ENCODE measurements at places on chromosomes 16 and 17.
A peak's percentile ranks its signal among the peaks of the same experiment; 100 is the strongest.

- DNase-seq: no peak
These were observed 6.2 kb upstream of the MYOCD start for GRCh38 chr17:12659500-12659899.

GRCh38 chr17:73126716-73127473, 34.4 kb upstream of the SLC39A11 start:
- DNase-seq: no peak

DNA sequence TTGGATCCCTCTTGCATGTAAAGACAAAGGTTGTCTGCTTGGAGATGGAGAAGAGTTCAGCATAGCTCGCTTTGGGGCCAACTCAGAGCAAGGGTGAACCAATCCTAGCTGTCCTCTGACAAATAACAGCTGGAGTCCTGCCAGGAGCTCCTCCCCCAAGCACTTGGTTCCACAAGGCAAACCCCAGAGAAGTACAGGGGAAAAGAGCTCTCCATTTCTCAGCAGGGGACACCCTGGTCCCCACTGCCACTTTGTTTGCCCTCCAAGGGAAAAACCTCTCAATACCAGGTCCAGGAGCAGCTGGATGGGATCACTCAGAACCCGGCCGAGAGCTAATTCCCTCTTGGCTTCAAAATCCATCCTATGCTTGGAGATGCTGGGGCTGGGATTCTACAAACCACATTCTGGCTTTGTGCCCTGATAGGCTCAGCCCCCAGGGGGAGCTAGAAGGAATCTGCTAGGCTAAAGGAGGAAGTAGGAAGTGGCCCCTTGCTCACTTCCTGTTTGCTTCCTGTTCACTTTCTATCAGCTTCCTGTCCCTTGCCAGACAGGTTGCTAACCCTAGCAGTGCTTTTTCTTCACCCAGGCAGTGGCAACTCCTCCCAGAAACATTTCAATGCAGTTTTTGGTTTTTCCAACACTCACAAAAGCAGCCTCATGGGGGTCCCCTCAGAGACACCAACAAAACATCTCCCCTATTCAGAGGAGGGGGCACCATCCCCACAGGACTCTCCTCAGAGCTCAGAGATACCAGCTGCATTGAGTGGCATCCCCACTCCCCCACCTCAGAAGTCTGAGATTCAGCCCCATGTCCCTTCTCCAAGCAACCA, 30.7 kb downstream of the CDRT4 start:
- peak; percentile 73 for DNase-seq

GRCh38 chr16:62036101-62036801, at the start of gene CDH8:
Gene CDH8 (minus strand): TSS chr16:62036438. CDS start chr16:62021403, 15,035 bp downstream.
- DNase-seq: peak; percentile 43

- no peak for DNase-seq
These were observed 78.1 kb downstream of the RBBP6 start for GRCh38 chr16:24617502-24617901.

GRCh38 chr16:57387598-57388354, 15.5 kb downstream of the CX3CL1 start:
- DNase-seq: no peak

DNA sequence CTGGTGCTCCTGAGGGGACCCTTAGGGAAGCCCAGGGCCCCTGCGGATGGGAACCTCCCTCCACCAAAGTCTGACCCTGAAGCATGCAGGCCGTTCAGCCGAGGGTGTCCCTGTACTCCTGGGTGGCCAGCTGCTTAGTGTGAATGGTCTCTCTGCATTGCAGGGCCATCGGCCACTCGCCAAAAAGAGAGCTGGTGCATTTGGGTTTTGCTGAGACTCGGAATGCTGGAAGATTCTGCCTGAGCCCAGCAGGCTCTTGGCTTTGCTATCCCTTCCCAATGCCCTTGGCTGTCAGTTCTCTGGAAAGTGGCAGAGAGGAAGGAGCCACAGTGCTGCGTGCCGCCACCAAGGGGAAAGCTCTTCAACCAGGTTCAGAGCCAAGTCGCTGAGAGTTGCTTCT, 2.8 kb downstream of the MEOX1 start:
- DNase-seq: no peak

GRCh38 chr16:85245307-85246172, 133.3 kb upstream of the CIBAR2 start:
- no peak for DNase-seq

DNA sequence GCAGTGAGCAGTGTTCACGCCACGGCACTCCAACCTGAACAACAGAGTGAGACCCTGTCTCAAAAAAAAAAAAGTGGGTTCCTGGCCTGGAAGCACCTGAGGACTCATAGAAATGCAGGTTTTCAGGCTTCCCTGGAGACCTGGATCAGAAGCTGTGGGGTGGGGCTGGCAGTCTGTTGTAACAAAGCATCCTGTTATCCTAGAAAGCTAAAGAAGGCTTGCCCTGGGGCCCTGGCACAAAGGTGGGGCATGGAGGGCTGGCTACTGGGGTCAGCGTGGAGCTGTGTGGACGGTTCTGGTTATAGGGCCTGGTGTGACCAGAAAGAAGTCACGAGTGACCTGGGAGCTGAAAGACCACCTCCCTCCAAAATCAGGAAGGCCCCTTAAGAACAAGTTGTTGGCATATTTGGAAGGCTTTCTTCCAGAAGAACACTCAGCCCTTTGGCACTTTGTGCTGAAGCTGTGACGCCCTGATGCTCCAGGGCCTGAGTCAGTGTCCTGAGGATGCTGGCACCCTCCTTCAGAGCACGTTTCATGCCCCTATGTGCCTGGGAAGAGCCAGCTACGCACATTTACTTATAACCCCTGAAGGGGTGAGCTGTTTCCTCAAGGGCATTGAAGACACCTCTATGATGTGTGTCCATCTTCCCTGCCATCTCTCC, 6.2 kb downstream of the CRISPLD2 start:
- no peak for DNase-seq

DNA sequence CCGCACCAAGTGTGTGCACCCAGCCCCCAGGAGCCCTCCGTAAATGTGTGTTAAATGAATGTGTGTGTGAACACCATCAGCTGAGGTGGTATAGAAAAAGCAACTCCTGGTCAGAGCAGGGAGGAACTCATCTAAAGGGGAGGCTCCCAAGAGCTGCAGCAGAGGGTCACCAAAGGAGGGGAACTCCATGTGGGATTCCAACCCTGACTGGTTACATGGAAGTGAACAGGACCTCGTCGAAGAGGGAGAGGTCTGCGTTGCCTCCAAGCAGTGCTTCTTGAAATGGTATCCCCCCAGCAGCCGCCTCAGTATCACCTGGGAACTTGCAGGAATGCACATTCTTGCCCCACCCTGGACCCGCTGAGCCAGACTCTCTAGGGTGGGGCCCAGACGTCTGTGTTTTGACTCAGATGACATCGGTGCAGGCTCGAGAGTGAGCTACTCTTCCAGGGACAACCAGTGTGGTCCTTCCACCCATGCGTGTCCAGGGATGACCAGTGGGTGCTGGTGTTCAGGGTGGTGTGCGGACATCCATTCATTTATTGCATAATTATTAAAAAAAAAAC, 30.8 kb downstream of the ADCY9 start:
- DNase-seq: no peak

DNA sequence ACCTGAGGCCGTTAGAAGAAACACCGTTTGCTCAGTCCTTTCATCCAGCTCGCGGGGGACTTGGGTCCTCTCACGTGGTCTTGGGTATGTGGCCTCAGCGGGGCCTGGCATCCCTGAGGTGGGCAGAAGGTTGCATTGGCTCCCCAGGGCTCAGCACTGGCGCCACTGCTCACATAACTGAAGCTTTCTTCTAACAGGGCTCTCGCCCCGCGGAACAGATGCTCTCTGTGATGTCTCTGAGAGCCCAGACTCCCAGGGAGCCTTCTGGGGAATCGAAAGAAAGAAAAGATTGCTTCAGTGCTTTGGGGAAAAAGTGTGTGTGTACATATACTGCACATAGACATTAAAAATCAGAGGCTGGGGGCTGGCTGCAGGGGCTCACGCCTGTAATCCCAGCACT, 10.1 kb downstream of the MGRN1 start:
- DNase-seq: no peak

DNA sequence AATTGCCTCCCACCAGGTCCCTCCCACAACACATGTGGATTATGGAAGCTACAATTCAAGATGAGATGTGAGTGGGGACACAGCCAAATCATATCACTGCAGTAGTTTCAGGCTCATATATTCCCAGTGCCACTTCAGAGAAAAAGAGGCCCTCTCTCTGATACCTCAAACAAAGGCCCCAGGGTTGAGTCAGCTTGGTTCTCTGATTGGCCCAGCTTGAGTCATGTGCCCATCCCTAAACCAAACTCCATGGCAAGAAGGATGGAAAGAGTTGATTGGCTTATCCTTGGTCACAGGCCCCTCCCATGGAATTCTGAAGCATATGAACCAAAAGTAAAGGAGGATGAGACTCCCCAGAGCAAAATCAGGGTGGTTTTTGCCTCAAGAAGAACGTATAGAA, 75.9 kb upstream of the IRX6 start:
- DNase-seq: no peak

- DNase-seq: no peak
These were observed 12.7 kb upstream of the FOXN1 start for GRCh38 chr17:28493460-28493859.

- no peak for DNase-seq
These were observed 16.1 kb upstream of the C17orf78 start for GRCh38 chr17:37359682-37360188.

GRCh38 chr16:73768786-73769203, 527.8 kb upstream of the PSMD7 start:
- DNase-seq: no peak

- DNase-seq: no peak
These were observed 433.9 kb upstream of the MAF start for GRCh38 chr16:80034469-80034826.

GRCh38 chr16:50099957-50100648, 34.3 kb downstream of the HEATR3 start:
- DNase-seq: no peak

GRCh38 chr16:85348911-85349334, 236.7 kb upstream of the CIBAR2 start:
- no peak for DNase-seq

- DNase-seq: no peak
These were observed 119.2 kb downstream of the AXIN2 start for GRCh38 chr17:65442250-65442649.

DNA sequence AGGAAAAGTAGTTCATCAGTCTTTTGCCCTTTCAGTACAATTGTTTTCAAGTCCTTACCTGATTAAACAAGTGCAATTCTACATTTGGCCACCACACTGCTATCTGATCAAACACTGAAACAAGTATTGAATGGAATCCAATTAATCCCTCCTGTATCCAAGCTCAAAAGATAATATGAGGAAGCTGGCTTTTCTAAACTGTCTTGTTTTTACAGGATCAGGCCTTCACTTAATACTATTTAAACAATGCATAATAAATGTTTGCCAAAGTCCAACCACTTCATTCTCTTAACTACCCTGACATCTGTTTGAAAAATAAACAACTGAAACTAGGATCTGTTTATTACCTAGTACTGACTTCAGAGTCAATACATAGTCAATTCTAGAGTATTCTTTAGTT, 131.6 kb downstream of the MRTFB start:
- no peak for DNase-seq

GRCh38 chr16:17775061-17775460, 304.3 kb upstream of the XYLT1 start:
- no peak for DNase-seq

DNA sequence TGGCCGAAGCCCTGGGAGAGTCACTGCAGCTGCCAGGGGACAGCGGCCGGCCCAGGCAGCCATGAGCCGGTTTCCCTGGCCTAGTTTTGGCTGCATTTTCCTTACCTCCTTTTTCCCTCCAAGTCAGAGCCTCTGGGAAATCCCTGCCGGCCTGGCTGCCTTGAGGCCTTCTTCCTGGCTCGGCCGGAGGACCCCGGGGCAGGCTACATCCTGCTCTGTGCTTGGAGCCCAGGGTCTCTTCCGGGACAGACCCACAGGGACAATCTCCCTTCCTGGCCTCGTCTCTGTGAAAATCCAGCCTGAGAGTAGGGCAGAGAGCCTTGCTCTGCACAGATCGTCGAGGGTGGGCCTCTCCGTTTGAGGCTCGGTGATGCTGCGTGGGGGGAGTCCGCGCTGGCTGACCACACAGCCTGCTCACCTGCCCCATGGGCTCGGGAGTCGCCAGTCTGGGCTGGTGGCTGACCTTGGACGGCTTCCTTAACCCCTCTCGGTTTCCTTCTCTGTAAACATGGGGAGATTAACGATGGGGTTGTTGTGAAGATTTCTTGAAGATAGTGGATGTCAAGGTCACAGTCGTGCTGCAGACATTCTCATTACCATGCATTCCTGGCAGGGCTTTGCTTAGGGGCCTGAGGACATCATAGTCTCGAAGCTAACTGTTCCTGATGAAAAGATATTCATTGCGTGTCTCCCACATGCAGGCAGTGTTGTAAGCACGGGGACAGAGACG, 34.8 kb upstream of the CIBAR2 start:
- DNase-seq: no peak

- no peak for DNase-seq
These were observed 4.5 kb upstream of the CCDC57 start for GRCh38 chr17:82217120-82217529.

- no peak for DNase-seq
These were observed 2.7 kb upstream of the TMIGD1 start for GRCh38 chr17:30336369-30337171.

DNA sequence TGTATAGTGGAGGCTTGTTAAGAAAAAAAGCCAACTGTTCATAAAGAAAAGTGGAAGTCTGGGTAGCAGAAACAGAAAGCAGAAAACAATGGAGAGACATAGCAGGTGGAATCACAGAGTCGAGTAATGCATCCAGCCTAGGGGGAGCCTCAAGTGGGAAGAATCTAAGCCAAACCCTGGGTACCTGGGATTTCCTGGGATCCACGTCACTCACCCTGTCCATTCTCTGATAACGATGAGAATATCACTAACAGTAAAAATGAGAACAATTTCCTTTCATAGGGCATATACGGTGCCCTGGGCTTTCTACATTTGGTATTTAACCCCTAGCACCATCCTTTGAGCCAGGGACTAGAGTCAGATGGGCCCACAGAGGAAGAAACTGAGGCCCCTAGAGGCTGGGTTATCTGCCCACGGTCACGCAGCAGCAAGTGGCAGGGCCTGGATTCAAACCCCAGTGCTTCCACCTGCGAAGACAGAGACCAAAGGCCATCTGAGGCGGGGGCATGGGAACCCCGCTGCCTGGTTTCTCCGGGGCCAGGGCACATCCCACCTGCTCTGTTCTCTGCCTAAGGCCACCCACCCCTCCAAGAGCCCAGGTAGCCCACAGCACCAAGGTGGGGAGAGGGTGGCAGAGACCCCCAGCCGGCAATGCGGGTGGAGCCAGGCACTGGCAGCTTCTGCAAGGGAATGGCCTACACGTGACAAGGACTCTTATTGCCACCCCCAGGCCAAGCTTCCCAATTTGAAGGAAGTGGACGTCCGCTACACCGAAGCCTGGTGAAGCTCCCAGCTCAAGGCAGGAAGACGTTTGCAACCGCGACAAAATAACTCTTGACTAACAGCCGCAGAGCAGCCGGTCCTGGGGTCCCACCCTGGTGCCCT, 69.8 kb upstream of the PLCG2 start:
- DNase-seq: no peak

DNA sequence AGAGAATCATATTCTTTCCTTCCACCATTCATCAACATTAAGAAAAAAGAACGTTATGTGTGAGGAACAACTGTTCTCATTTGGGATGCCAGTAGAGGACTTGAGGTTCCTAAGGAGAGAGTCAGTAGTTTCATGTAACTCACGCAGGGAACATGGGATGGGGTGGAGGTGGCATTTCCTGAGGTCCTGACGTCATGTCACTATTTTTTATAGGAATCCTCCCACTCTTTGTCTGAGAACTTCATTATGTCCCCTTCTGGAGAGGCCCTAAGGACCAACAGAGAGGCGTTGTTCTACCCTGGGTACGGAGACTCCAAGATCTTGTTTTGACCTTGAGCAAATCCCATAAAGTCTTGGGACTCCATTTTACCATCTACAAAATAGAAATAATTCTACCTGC, 211.7 kb upstream of the SOX9 start:
- no peak for DNase-seq
